ENCODE measurements at places on chromosomes 12 and 14.

DNA sequence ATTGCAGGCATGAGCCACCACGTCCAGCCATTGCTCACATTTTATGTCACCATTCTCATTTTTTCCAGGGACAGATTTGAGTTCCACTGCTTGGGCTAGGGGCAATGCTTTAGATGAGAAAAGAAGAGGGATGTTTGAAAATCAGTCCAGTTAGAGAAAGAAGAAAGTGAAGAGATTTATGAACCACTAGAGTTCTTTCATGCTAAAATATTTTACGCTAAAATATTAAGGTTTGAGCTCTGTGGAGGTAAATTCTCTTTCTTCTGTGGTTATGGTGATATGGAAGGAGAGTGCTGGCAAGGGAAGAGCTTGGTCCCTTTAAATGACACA is 21.5 kb downstream of the CFL2 start:
- DNase-seq, result no peak

GRCh38 chr14:74619672-74620131 is 7.7 kb upstream of the LTBP2 start:
- no peak for DNase-seq

- DNase-seq, result no peak
Observed at GRCh38 chr12:9127936-9128663, 12.4 kb upstream of the A2M start.

DNA sequence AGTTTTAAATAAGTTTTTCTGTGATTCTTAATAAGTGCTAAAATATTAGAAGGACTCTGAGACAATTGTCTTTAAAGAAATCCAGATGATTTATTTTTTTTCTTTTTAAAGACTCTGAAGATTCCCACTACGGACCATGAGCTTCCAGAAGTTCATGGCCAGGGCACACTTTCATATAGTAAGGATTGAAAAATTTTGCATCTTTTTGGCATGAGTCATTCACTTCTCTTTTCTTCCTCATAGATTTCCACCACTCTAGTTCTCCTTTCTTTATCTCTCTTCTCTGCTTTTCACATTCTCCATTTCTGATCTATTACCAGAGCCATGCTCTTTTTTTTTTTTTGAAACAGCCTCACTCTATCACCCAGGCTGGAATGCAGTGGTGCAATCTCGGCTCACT is 385.8 kb downstream of the FLRT2 start:
- no peak for DNase-seq

GRCh38 chr12:2640281-2640680 is 154.5 kb upstream of the FKBP4 start:
- no peak for DNase-seq

- DNase-seq, result no peak
Observed at GRCh38 chr14:91897106-91897701, 29.9 kb upstream of the TC2N start.

DNA sequence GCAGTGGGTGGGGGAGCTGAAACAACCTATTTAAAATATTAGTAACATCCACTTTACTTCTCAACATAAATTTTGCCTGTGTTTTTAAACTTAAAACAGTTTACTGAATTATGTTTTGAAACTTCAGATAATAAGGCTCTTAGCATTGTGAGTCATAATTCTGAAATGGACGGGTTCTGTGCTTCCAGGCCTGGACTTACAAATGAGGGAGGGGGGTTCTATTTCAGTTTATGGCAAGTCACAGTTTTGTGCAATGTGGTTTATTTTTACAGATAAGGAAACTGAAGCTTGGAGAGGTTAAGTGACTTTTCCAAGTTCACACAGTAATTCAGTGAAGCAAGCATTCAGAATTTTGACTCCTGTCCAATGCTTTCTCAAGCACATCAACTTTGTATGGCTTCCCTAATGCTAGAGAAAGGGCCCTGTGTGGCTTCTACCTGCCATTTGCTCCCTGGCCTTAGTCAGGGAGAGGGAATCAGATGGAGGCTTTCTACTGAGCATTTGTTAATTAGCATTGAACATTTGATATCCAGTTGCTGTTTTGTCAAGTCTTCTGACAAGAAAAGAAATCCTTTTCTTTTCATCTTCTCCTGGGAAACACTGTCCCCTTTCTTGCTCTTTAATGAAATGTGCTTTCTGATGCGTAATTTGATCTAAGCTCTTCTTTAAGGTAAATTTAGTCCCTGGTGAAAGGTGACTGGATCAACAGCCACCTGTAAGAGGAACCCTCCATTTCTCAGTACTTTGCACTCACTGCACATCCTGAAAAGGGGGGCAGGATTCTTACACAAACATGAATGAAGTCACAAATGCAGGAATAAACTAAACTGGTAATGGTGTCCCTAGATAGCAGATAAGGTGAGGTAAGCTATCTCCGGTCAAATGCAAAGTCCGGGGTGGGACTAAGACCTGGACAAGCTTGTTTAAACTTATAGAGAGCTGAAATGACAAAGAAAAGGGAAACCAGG is 2.5 kb upstream of the SALL2 start:
- DNase-seq, result peak; percentile 53

All from NCI-H1417 (cell line).